ENCODE measurements at places on chromosomes 7 and 10.

DNA sequence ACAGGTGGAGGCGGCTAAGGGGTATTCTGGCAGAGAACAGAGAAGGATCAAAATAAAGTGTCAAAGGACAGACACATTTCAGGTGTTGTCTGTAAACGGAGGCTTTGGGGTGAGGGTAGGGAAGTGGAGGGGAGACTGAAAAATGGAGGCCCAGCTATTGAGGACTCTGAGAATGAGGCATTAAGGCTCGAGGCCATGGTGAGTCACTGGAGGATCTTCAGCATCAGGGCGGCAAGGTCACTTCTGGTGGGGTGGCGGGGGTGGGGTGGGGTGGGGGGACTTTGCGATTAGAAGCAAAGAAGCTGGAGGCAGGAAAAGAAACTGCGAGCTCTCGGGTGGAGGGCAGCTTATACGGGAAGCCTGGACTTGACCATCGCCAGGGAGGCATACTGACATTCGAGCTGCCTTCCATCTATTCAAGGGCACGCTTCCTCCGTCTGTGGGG lies 58.4 kb upstream of the PCGF5 start:
- no peak for DNase-seq

DNA sequence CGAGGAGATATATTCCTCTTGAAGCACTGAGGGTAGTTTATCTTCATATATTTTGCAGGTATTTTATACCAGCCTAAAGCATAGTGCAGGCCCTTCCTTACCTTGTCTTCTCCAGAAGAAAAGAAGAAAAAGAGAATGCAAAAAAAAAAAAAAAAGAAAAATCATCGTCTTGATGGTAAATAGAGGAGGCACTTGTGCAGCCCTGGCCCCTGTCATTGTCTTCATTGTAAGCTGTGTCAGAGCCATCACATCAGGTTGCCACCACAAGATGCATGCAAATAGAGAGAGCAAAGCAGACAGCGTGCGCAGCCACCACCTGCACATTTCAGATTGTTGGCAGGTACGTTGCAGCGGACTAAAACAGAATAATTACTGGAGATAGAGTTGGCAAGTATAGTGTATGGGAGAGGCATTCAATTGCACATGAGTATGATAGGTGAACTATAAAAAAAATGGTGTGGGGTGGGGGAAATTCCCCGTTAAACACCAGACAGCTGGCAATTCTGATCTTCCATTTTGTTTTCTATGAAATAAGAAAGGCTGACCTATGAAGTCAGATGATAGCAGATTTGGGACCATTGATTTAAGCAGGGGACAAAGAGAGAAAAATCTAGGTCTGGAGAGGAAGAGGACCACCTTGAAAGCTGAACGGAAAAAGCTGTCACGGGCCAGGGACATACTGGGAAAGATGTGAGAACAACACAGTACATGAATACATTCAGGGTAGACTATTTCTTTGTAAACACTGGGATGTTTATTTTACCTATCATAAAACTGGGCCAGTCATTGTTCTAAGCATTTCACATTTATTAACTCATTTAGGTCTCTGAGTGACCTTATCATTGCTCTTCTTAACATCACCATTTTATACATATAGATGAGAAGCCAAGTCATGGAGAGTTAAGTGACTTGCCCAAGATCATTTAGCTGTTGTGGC lies 306.3 kb upstream of the SP8 start:
- no peak for DNase-seq

GRCh38 chr7:105640956-105641810 lies 59.9 kb upstream of the EFCAB10 start:
- no peak for DNase-seq

DNA sequence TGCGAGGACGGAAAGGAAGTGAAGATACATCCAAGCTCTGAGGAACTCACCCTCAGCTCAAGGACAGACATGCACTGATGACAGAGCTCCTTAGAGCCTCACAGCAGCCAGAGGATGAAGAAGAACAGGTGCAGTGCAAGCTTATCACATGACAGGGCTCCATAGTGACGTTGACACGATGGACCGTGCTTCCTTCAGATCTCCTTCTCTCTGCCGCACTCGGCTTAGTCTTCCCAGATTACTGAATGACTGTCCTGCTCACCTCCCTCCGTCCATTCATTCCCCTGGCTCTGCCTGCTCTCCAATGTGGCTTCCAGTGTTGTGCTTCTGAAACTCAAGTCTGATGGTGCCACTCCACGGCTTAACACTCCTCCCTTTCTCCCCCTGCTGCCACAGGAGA lies 161.5 kb upstream of the PFKP start:
- no peak for DNase-seq

DNA sequence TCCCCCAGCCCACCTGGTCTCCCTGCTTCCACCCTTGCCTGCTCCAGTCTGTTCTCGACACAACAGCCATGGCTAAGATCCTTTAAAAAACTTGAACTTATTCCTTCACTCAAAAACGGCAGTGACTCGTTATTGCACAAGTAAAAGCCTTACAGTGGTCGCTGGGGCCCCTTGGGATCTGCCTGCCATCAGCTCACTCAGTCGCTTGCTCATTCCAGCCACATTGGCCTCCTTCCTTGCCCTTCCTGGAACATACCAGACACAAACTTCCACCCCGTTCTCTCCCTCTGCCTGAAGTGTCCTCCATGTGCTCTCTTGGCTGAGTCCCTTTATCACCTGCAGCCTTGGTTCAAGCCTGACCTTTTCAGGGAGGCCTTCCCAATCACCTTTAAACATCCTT lies 4.7 kb downstream of the CCNY start:
- DNase-seq: no peak

DNA sequence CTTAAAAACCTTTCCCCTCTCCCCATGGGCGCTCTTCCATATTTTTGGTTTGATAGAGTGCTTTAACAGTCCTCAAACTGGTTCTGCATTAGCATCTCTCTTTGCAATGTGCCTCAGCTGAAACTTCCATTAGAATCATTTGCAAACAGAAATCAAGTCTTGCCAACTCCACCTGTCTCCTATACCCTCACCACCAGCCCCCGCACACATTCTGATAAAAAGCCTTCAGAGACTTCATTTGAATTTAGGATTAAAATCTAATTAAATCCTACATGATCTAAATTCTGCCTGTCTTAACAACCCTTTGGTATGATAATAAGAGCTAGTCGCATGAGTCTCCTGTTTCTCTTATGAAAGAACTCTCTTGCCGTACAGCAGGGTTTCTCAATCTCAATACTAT lies 384.9 kb upstream of the ETV1 start:
- DNase-seq: no peak

DNA sequence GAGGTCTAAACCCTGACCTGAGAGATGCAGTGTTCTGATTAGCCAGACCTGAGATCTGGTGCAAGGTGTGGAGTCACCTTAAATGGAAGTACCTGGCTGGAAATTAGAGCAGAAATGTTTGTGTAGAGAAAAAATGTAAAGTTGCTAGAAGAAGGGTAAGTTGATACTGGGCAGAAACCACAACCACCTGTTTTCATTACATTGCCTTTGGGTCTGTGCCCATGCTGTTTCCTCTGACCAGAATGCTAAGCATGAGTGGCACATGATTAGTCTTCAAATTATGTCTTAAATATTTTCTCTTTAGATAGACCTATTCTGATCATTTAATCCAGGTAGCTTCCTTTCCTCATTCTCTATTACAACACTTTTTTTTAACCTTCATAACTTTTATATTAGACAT lies 69.0 kb downstream of the CASD1 start:
- DNase-seq: no peak

GRCh38 chr7:107907-108306 lies 84.5 kb upstream of the FAM20C start:
- no peak for DNase-seq

- DNase-seq: no peak
Observed at GRCh38 chr10:97974100-97974499, 56.3 kb downstream of the CRTAC1 start.

GRCh38 chr10:103049237-103049636 lies 131.1 kb downstream of the CNNM2 start:
- no peak for DNase-seq

DNA sequence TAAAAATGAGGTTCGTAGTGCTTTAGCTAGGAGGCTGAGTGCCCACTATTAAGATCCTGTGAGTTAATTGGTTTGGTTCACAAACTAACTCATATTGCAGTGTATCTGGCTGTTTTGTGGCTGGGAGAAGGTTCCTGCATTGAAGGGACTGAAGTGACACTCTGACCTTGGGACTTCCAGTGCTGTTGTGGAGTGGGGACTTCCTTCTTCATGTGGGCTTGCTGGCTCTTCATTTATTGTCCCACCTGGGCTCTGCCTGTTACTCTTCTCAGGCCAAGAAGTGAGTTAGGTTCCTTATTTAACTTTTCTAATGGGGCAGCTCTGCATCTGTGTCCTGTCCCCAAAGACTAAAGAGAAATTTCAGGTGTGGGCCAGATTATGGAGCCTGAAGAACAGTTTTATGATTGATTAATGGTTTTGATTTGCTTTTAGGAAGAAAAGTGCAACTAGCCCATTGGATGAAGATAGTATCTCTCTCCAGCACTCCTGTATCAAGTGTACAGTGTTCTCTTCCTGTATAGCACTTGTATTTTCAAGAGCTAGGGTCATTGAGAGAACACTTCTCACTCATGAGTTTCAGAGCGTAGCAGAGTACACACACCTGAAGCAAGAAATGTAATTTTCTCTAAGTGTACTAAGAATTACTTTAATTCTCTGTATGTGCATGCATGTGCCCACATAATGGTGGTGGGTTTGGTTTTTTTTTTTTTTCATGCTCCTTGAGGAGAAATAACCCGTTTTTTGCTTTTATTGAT lies 54.8 kb downstream of the AUTS2 start:
- DNase-seq: no peak

DNA sequence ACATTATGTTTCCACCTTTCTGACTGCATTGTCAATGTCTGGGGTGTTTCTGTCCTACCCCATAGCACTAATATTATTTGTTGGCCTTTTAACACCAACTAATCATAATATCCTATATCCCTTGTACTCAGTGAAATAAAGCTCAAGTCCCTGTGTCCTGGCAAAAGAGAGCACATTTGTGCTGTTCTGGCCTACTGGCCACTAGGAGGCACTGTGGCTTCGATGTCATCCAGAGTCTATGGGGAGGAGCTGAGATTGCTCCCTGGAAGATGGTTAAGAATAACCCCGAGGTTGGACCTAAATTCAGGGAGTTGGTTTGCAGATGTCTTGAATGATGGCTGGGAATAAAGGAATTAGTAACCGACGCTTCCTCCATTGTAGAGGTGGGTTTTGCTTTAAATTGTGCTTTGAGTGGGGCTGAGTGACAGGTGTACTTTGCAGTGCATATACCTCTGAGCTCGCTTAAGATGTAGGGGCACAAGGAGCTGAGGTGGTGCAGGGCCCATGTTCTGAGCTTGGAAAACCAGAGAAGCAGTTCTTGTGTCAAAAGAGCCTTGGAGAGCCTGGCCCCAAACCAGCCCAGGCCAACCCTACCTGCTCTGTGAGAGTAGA lies 191.2 kb upstream of the PRSS1 start:
- DNase-seq: no peak

GRCh38 chr7:125876431-125876830 lies 946.8 kb upstream of the POT1 start:
- no peak for DNase-seq

- DNase-seq: no peak
Observed at GRCh38 chr10:44995581-44995913, 5.2 kb upstream of the ZNF22 start.

GRCh38 chr10:69818676-69819239 lies 17.1 kb downstream of the COL13A1 start:
- no peak for DNase-seq

DNA sequence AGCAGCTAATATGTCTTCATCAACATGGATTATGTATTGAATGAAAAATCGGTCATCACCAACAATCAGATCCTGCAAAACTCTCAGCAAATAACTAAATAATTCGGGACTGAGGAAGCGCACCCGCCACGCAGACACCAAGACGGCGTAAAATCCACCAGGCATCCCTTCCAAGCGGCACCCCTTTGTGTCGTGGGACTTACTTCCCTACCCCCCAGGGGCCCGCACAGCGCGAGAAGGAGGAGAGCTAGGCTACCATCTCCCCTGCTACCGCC lies 721 bp downstream of the ARL3 start:
- no peak for DNase-seq

DNA sequence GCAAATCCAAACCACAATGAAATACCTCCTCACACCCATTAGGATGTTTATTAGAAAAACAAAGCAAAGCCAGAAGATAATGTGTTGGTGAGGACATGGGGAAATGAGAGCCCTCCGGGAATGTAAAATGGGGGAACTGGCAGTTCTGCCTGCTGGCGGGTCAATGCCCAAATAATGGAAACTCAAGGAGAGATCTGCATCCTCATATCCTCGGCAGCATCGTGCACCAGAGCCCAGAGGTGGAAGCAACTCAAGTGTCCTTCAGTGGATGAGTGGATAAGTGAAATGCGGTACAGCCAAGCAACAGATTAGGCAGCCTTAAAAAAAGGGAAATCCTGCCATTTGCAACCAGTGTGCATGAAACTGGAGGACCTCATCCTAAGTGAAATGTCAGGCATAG lies 325.2 kb downstream of the WDR37 start:
- DNase-seq: no peak

DNA sequence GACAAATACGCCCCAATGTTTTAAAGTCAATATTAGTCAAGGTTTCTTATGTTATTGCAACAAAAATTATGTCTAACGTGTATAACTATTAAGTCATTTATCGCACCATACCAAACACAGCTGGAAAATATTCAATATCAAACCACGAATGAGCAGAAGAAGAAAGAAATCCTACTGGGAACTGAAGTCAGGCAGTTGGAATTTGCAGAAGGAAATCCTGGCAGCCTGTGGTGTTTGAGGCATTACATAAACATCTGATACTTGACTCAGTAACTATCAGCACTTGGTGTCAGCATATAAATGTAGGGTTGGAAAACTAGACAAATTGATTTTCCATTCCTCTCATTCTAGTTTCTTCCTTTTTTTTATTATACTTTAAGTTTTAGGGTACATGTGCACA lies 83.4 kb upstream of the NUPR2 start:
- DNase-seq: no peak

- DNase-seq: no peak
Observed at GRCh38 chr7:31126976-31127375, 74.9 kb downstream of the ADCYAP1R1 start.

DNA sequence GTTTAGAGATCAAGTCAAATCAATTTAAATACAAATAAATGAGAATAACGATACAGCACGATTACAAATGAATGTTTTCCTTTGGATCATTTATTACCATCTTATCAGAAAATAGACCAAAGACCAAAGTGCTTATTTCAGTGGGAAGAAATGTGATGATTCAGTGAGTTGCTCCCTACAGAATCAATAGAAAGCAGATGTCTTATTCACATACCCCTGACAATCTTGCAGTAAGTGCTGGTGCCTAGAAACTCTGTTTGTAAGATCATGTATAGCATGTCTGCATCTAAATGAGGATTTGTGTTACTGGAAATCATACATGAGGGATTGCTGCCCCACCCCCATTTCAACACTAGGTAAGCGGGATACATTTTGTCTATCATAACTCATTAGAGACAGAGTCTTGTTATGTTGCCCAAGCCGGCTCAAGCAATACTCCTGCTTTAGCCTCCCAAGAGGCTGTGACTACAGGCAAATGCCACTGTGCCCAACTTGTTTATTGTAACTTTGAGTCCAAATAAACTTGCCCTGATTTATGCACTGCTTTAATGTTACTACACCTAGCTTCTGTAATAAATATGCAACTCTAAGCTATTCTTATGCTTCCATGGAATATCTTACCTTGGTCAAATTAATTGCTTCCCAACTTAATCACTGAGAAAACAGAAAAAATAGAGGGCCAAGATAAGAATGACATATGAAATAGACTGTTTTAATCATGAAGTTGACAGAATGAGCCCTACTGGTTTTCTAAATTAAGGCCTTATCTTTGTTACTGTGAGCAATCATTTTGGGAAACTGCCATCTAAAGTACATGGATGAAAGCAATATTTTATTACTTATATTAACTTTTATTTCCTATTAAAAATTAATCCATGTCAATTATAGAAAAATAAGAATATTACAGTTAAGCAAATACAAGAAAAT lies 82.5 kb downstream of the AHR start:
- no peak for DNase-seq

Measured in stimulated activated CD8-positive, alpha-beta memory T cell treated with anti-CD3 and anti-CD28 coated beads, Interleukin-4, amount 100 ng/mL, for 1 hour (primary cell).